Fibroblast of lung (primary cell): ENCODE measurements at places on chromosomes 5 and 9. TPM values are rescaled to one million over a fixed set of nuclear protein-coding genes. Genes with fewer than 3 reads are reported as not detected.

Gene C7
- total RNA-seq = under 0.01 and 11.6 TPM in 2 replicates

Gene NREP
- total RNA-seq = 56.8 and 86.0 TPM in 2 replicates

Gene CSF2
- 0.51 and 0.66 TPM in 2 replicates for total RNA-seq

Gene RFESD
- 3.1 and 4.8 TPM in 2 replicates for total RNA-seq

Gene IFNA2
- not detected in 2 replicates for total RNA-seq

Gene NSD1
- 36.0 and 52.8 TPM in 2 replicates for total RNA-seq

Gene BNIP1
- total RNA-seq = 17.5 and 23.9 TPM in 2 replicates

Gene TSTD2
- total RNA-seq = 19.8 and 20.1 TPM in 2 replicates

Gene TAS2R1
- total RNA-seq = not detected in 2 replicates

Gene SPDL1
- total RNA-seq = 6.9 and 10.9 TPM in 2 replicates

Gene SLC6A18
- not detected in 2 replicates for total RNA-seq

Gene IFNK
- not detected in 2 replicates for total RNA-seq

Gene ACTBL2
- under 0.01 TPM in 1 of 2 replicates, not detected in the other for total RNA-seq

Gene PPIC
- total RNA-seq = 65.7 and 70.1 TPM in 2 replicates
